Cortex of kidney (tissue), 1 donor: ENCODE measurements at places on chromosomes 7 and 10.

DNA sequence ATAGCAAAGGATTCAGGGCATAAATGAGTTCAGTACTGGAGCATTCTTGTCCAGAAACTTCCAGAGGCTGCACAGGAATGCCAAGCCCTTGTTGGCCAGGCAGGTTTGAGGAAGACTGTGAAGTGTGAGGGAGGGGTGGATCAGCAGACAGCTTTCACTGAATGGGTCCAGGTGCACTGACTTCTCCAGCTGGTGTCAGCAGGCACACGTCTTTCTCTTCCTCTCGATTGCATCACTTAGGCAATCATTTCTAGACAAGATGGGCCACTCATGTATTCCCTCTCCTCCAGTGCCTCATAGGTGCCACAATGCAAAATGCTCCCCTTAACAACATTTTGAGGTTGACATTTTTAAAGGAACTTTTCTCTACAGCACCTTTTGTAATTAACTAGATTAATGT is 15.6 kb upstream of the PLEKHS1 start:
- DNase-seq: no peak

GRCh38 chr10:5094265-5095205 is at the start of gene AKR1C3:
Gene AKR1C3 (plus strand): TSS chr10:5094414. CDS start chr10:5094445, 31 bp downstream.
- no peak for DNase-seq

GRCh38 chr10:54415483-54415882 is 385.5 kb downstream of the PCDH15 start:
- no peak for DNase-seq

DNA sequence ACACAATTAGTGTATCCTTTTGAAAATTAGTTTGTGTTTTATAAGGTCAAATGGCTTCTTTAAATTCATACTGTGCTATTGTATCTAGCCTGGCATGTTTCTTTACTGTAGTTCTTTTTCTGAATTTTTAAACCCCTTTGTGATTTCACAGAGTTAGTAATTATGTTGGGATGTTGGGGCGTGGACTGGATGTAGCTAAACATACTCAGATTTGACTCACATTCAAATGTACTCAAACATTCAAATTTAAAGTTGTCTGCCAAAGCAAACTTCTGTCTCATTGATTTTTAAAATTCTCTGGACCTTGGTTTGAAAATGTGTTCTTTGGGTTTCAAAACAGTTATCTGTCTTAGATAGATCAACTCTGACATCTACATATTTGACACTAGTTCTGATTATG is 7.2 kb upstream of the NRP1 start:
- no peak for DNase-seq

- no peak for DNase-seq
Observed at GRCh38 chr7:5455581-5456219, 32.1 kb upstream of the TNRC18 start.

- DNase-seq: no peak
Observed at GRCh38 chr10:21501091-21501490, 24.4 kb downstream of the SKIDA1 start.

DNA sequence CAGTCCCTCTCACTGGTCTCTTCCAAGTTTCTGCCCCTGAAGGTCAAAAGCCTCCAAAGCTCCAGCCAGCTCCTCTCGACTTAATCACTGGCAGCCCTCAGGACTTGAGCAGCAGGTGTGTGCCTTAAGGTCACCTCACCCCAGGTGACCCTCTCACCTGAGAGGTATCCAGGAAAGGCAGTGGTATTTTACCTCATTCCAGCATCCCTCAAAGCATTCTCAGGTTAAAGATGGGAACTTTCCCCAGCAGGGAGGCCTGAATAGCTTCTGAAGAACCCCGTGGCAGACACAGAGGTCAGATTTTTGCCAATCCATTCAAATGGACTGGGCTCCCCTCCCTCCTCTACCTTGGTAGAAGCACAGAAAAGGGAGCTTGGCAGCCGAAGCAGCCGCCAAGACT is 148.2 kb downstream of the GFRA1 start:
- DNase-seq: no peak

DNA sequence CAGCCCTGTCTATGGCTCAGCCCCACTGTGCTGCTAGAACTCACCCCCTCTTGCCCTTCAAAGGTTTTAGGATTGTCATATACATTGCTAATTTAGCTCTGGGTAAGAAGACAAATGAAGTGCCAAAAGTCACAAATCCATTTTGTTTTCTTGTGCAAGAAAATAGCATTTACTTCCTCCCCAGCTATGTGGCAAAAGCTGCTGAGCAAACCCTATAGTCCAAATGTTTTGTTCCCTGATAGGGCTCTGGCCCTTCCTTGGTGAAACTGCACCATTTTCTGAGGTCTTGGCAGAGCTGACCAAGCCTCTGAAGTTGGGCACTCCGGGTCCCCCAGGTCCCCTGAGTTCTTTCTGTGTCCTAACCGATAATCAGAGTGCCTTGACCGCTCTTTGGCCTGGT is 84.1 kb upstream of the GJD4 start:
- no peak for DNase-seq

DNA sequence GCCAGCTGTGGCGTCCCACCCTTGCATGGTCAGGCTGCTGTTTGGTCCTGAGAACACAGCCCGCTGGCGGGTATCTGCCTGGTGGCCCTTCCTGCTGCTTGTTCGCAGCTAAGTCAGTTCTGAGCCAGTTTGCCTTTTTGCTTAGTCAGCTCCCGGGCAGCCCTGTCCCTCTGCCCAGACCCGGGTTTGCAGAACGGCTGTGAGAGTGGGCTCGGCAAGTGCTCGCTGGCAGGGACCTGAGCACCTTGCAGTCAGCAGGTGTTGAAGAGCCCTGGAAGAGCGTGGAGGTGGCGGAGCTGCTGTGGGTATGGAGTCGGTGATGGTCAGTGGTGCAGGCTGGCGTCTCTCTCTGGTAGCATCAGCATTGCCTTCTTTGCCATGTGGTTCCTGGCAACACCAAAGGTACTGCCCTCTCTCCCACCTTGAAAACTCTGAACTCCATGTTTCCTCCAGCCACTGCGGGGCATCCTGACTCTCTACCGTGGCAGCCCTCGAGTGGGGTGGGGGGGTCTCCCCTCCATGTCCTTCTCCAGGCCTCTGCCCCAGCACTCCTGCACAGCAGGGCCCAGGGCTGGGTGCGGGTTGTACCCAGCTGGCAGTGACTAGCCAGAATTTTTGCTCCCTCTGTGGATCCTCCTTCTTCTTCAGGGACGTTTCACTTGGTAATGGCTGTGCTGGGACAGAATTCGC is 4.6 kb downstream of the INPP5A start:
- no peak for DNase-seq

- no peak for DNase-seq
Observed at GRCh38 chr7:47684728-47685127, 102.8 kb upstream of the TNS3 start.

DNA sequence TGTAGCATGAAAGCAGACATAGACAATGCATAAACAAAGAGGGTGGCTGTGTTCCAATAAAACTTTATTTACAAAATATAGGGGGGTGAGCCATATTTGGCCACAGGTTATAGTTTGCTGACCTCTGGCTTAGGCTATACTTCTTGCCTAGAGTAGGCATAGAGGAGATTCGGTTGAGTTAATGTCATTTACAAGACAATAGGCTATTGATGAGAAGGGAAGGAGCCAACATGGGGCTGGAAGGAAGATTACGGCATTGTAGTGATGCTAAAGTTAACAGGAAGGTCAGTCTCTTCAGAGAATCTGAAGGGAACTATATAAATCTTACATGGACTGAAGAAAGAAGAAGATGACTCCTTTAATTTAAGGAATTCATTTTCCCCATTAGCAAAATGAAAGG is 463.5 kb downstream of the HTR7 start:
- DNase-seq: no peak

- DNase-seq: no peak
Observed at GRCh38 chr7:53744403-53744760, 708.9 kb downstream of the POM121L12 start.

GRCh38 chr7:155456738-155457543 is 988 bp upstream of the EN2 start:
- DNase-seq: no peak

DNA sequence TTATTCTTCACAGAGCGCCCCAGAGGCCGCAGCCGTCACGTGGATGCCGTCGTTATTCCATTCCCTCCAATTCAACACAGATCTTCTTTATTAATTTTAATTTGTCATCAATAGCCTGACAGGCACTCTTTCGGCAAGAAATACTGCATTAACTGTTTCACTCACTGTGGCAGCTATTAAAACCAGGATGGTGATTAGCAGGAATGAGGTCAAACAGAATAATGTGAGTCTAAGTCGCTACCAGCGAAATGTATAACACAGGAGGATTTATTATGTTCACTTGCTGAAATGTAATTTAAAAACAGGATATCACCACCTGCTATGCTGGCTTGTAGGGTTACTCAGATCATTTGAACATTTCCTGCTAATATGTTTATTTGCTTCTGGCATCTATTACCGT is 74.2 kb upstream of the MGMT start:
- no peak for DNase-seq

- no peak for DNase-seq
Observed at GRCh38 chr10:34288634-34289033, 526.5 kb downstream of the PARD3 start.

GRCh38 chr7:123749537-123749857 is 694 bp upstream of the WASL start:
- no peak for DNase-seq

- no peak for DNase-seq
Observed at GRCh38 chr7:33563651-33564050, 341.7 kb upstream of the BMPER start.
